NCI-H526 treated with DMSO at 0.1 percent for 48 hours (cell line): ENCODE measurements at places on chromosomes 12 and 14.

- DNase-seq: no peak
These were observed 15.6 kb upstream of the TFCP2 start for GRCh38 chr12:51188359-51189051.

- no peak for DNase-seq
These were observed 12.1 kb upstream of the FBXW8 start for GRCh38 chr12:116898669-116899068.

DNA sequence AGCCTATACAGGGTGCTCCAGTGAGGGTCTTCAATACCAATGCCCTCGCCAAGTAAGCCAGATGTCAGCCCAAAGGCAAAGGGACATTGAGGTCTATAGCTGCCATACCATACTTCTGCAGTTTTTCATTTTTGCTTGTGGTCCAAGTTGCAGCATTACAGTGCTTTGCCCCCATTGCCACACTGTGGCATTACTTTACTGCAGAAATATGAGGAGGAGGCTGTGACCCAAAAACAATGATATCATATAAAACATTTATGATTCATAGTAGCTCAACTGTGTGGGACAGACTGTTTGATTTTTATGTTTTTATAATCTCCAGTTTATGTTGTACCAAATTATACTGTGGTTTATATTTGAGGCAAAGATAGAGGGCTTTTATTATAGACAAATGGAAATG lies 64.1 kb downstream of the KIAA0586 start:
- no peak for DNase-seq

GRCh38 chr14:59154373-59154772 lies 34.1 kb upstream of the DAAM1 start:
- no peak for DNase-seq

DNA sequence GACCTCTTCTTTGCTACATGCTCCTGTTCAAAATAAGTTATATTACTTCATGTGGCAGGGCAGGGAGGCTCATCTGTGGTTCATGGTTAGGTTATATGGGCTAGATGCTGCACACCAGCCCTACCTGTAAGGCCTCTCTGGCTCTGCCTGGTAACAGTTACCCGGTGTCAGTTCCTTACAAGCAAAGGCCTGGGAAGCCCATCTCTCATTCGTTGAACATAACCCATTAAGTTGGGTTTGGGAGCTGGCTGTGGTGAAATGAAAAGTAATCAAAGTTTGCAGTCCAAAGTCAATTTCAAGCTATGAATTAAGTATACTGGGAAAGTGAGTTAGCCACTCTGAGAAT lies 183.2 kb downstream of the PPM1H start:
- DNase-seq: no peak

DNA sequence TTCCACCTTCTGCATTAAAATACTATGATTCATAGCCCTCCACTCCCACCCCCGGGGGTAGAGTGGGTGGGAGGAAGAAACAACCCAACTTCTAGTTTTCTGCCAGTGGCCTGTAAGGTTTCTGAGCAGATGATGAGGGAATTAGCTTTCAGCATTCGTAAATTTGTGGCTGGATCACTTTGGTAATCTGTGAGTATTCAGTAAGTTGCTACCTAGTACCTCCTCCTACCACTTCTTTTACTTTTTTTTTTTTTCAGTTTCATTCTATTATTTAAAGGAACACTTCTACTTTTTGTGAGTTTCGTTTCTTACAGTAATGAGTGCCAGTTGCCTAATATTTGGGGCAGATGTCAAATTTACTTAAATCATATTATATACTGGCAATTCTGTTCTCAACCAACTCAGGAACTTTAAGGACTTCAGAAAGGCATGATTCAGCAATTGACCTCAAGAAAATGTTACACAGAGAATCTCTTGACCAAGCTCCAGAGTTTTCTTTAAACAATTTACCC lies 42.4 kb upstream of the EMP1 start:
- no peak for DNase-seq

DNA sequence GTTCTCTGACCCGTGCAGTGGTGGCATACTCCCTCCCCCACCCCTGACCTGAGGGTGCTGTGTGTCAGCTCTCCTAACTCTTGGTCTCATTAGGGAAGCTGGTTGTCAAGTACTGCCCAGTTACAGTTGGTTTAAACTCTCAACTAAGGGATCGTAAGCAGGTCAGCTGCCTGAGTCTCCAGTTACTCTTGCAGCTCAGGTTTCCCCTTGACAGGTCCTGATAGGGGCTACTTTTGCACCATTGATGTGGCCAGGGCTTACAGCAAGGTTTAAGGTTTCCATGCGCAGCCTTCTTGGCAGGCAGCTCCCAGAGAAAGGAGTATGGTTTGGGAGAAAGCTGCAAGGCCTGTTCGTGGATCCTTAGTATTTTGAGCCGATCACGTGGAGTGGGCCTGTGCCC lies 74.5 kb downstream of the ETV6 start:
- no peak for DNase-seq

DNA sequence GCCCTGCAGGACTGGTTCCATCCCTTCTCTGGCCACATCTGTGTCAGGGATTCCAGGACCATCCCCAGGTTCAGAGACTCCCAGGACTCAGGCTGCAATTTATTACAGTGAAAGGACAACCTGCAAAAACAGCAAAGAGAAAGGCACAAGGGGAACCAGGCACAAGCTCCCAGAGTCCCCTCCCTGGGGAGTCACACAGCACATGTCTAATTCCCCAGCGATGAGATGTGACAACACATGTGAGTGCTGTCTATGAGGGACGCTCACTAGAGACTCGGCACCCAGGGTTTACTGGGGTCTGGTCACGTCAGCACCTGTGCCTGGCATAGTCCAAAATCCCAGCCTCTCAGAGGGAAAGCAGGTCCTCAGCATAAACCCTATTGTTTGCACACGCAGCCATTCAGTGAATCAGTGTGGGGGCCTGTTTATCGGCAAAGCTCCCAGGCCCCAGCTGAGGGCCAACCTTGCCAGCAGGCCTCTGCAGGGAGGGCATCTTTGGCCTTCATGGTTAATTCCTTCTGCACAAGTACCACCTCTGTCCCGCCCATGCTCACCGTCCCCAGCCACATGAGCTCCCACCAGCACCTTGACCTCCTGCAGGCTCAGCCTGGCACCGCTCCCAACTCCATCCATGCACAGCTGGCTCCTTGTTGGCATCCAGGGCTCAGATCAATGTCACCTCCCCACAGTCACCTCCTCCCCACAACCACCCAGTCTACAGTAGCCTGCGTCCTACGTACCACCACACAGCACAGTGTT lies 198.9 kb upstream of the SFSWAP start:
- DNase-seq: no peak

- no peak for DNase-seq
These were observed 64.0 kb upstream of the SLC24A4 start for GRCh38 chr14:92258934-92259333.

- DNase-seq: no peak
These were observed 408.5 kb downstream of the ZFP36L1 start for GRCh38 chr14:68384335-68384734.

DNA sequence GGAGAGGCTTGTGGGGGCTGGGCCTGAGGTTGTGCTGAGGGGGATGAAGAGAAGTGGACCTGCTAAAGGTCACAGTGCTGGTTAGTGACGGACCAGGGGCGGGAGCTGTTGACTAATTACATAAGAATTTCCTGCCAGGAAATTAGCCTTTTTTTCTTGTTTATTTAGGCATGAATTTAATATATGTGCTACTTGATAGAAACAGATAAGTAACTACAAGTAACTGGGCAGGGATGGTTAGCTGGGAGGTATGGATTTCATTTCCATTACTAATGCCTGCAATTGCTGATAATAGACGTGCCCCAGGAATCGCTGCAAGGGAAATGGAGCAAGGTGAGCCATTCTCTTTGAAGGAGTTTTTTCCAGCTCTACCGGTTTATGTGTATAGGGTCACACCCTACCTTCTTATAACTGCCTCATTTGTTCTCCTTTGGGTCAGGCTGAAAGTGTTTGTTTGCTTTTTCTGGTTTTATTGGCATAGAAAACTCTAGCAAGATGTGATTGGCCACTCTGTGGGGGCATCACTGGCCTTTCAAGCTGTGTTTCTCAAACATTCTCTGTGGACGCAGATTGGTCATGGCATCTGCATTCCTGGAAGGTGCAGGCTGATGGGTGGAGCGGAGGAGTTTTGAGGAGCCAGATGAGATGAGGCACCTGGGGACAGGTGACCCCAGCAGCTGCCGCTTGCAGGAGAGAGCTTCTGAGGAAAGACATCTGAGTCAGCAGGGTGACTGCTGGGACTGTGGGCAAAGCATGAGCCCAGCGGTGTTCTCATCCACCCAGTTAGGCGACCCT lies 19.0 kb upstream of the GPRC5A start:
- DNase-seq: no peak

- no peak for DNase-seq
These were observed 291.9 kb downstream of the FUT8 start for GRCh38 chr14:65704437-65704836.

DNA sequence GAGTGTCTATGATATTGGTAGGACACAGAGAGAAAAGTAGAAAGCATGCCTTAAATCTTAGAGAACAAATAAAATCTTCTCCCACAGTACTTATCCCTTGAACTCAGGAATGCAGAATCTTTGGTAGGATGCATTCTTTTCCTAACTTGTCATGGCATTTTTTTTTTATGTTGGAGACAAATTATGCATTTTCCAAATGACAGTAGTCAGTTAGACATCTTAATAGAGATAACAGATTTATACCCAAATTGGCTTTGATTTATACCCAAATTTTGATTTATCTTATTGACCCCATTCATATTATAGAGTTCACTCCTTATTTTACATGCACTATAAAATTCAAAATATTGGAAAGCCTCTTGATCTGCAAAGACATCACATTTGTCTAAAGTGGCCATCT lies 132.9 kb downstream of the CNTN1 start:
- no peak for DNase-seq
